ENCODE measurements at places on chromosomes 7 and 10.

DNA sequence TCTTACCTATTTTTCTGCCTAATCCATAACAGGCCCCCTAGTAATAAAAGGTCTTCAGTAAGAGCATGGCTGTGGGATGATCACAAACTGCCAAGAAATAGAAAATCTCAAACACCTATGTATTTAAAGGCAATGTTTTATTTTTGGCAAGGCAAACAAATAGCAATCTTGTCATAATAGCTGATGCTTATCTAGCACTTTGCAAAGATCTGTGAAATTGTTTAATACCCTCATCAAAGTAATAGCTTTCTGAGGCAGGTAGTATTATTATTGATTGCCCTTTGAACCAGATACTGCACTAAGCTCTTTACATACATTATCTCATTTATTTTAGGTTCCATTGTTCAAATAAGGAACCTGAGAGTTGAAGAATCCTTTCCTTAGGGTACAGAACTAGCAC lies 1.6 kb upstream of the CADPS2 start:
- DNase-seq, result no peak

- no peak for DNase-seq
These were observed 24.0 kb upstream of the RNF32 start for GRCh38 chr7:156616269-156617202.

DNA sequence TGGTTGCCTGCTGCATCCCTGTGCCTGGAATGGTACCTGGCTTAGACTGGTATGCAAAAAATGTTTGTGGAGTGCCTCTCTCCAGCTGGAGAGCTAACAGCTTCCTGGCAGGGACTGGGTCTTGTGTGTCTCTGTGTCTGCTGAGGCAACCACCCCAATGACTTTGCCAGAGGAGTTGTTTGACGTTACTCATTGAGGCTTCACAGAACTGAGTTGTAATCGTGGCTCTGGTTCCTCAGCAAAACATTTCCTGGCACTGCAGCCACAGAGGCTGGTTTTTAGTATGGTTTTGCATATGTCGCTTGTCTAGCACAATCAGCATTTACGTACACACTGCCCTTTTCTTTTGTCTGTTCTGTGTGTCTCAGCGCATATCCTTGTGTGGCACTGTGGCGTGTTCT lies 7.5 kb downstream of the ZNF282 start:
- DNase-seq, result no peak

DNA sequence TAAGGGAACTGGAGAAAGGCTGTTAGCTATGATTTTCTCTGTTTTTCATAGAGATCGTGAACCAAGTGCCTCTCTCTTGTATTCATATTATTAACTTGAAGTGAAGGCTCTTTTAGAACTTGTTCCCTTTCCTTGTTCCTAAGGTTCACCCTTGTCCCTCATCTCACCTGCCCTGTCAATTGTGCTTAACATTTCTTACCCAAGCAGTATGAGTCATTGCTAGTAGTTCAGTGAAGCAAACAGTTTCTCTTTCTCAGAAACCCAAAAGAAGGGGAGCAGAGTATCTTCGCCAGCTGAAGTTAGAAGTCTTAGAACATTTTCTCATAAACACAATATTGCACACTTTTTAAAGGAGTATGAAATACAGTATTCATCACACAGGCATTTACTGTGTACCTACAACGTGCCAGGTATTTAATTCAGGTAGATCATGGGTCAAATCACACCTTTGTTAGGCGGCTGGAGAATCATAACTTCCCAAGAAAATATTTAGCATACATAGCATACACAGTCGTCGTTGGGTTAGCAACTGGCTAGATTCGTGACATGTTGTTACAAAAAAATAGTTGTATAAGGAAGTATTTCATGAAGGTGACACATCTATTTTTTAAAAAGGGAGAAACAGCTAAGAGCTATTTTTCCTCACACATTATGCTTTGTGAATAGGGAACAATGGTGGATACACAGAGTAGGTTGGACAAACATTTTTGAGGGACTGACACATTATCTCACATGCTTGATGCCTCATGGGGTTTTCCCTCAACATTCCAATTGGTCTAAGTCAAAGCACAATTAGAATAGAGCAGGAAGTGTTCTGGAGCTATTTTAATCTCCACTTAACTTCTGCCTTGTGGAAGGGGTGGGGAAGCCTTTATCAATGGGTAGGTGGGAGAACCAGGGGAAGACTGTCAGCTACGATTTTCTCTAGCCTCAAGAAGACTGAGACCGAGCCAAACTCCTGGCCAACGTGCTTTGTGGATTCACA lies 13.2 kb downstream of the HDAC9 start:
- DNase-seq, result peak; percentile 94

DNA sequence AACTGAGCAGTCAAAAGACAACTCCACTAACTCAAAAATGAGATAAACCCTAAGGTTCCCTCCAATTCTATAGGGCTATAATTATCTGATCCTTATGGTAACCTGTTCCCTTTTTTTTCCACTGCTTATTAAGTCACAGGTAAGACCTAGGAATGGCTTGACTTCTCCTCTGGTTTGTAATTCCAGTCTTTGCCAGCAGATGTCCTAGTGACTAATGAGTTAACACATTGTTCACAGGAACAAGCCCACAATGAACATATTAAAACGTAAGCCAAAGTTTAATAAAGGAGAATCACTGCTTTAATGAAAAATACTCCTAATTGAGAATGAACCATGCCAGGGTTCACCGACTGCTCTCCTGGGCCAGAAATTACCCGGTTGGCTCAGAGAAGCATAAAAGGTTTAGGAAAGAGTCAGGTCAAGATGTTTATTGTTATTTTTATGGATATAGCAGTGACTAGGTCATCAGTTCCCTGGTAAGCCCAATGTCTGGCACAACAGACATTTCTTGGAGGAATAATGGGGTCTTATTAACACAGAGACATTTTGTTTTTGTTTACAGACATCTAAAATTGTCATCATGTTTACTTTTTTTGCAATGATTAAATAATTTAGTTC lies 120.1 kb downstream of the ELAPOR2 start:
- DNase-seq, result peak; percentile 43

GRCh38 chr10:11876805-11877590 lies 53.8 kb downstream of the PROSER2 start:
- DNase-seq, result no peak

DNA sequence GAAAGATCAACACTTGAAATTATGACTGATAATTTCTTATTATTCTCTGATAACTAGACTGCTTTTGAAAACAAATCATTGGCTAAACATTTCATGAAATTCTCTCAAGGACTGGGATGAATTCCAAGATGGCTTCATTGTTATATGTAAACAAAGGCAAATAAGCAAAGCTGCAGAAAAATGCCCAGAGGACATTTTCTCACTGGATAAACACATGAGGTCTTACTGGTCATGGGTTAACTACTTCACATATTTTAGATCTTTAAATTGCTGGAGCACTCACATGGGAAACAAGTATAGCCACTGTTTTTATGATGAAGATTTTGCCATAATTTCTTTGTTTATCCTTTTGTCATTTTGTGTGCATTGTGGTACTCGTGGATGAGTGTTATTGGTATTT lies 239.1 kb downstream of the PHF14 start:
- no peak for DNase-seq

DNA sequence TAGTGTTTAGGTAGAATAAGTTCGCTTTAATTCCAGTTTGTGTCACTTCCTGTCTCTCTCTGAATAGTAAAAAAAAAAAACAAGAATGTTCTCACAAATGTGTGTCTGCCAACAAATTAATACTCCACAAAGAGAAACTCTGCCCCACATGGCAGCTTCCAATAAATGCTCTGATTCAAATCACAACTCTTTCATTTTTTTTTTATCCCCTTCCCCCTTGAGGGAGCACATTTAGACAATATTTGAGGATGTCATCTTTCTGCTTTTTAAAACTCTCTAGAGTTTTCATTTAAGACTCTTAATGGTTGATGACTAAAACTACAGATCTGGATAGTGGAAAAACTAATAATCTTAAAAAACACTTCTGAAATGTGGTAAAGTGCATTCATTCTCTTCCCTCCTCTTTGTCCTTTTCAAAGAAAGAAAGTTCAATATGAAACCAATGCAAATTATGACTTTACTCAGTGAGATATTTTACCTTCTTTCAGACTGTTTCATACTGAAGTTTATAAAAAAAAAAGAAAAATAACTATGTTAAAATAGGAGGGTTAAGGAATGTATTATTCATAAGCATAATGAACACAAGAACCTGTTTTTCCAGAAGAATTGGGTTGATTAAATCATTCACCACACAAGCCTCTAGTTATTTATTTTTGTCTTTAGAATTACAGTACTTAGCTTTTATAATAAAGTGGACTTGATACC lies 42.3 kb downstream of the ARID5B start:
- DNase-seq, result peak; percentile 45

GRCh38 chr10:75208181-75208580 lies 2.4 kb upstream of the VDAC2 start:
- DNase-seq, result no peak

DNA sequence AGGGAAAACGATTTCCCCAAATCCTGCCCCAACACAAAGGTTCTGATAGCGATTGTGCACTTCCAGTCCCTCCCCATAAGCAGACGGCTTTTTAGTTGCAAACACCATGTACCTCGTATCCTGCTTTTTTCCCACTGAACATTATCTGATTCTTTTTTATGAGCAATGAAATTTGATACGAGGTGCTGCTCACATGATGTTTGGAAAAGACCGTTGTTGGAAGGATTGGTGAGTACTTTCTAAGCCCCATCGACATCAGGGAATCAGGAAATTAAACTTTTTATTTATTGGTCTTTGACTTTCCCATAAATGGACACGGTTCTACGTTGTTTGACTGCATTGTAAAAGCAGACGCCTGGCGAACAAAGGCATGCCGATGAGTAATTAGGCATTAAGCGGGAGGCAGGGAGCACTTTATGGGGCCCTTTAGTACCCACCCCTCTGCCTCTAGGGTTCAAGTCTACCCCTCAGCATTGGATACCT lies 49.4 kb downstream of the TEX36 start:
- no peak for DNase-seq

GRCh38 chr7:6530626-6531491 lies 20.4 kb downstream of the GRID2IP start:
- DNase-seq, result no peak

DNA sequence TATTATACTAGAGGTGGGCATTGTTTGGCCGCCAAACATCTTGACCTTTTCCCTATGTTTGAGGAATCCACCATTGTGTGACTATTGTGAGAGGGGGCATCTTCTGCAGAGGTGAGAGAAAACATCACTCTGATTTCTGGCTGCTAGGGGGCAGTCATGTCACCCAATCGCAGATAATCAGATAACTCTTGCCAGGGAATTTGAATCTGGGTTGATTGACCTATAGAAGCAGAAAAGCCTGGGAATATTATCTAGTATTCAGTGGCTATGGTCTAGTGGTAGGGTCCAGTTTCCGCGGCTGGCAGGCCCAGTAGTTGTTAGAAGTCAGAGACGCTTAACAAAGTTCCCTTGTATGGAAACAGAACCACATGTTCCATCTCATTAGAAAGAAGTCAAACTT lies 808.5 kb downstream of the PHTF2 start:
- DNase-seq, result no peak

DNA sequence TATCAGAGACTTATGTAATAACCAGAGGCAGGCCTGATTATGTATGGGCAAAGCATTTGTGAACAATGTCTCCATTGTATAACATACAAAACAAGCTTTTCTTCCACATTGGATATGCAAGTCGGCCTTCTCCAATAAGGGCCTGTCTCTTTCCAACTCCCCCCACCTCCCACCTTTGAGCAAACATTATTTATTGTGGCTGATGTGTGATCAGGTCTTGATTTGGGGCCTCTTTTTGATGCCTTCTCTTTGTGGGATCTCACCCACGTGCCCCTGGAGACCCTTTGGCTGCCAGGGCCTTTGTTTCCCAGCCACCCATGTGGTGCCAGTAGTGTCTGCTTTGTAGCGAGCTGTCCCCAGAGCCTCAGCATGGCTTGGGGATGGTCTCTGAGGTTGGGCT lies 53.0 kb downstream of the TCF7L2 start:
- DNase-seq, result no peak

- no peak for DNase-seq
These were observed 41.2 kb upstream of the SLC35G1 start for GRCh38 chr10:93852476-93853095.

- no peak for DNase-seq
These were observed 7.1 kb downstream of the CABCOCO1 start for GRCh38 chr10:61669849-61670248.

DNA sequence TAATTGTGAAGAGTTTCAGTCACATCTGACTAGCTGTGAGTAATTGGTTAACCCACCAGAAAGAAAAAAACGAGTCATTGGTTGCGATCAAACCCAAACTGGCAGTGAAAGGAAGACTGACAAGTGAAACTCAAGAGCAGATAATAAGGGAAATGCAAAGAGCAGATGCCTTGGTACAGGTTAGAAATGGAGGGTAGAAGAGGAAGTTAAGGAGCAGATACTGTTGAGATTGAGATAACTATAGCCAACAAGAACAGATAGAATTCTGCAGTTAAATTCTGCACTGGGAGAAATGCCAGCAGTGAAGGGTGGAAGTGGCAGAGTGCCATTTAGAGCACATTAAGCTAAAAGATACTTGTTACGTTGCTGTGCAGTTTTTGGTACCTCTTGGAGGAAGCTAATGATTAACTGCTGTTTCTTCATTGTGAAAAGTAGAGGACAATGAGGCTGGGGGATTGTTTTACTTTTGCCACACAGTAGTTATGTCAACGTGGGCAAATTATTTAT lies 65.8 kb downstream of the CDK13 start:
- DNase-seq, result no peak

DNA sequence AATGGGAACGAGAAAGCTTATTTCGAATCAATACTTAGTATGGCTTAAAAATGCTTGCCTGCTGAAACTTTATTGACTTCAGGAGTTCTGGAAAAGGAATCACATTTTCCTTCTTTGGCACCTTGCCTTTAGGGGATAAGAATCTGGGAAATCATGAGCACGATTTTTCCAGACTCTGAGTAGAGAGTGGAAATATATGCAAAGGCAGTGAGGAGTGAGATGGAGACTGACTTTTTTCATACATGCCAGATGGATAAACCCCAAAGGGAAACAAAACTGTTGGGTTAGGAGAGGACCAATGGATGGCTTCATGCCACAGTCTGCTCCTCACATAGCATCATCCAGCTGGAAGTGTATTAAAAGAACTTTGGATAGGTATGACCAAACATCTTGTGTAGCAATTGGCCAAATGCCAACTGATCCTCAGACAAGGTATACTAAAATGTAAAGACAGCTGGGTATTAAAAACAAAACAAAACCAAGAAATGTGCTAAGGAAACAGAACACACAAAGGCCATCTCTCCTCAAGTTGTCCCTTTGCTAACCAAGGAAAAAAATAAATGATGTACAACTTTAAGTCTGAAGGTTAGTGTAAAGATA lies 1.7 kb downstream of the COL28A1 start:
- no peak for DNase-seq

DNA sequence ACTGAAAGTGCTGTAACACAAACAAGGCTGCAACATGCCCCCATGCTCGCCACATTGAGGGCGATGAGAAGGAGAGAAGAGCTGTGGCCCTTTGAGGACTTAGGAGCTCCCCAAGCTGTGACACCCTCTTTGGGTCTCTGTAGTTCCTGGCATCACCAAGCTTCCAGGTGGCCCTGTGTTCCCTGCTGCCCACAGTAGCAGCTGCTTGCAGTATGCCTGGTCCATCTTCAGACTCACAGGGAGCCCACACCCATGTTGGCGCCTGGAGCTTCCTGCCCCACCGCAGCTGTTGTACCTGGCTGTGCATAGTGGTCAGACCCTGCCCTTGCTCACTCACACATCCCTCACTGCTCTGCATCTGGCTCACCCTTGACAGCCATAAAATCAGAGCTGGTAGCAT lies 401.2 kb upstream of the NRG3 start:
- DNase-seq, result no peak
